Mesendoderm (in vitro differentiated cells): ENCODE measurements at places on chromosomes 7 and 10.

DNA sequence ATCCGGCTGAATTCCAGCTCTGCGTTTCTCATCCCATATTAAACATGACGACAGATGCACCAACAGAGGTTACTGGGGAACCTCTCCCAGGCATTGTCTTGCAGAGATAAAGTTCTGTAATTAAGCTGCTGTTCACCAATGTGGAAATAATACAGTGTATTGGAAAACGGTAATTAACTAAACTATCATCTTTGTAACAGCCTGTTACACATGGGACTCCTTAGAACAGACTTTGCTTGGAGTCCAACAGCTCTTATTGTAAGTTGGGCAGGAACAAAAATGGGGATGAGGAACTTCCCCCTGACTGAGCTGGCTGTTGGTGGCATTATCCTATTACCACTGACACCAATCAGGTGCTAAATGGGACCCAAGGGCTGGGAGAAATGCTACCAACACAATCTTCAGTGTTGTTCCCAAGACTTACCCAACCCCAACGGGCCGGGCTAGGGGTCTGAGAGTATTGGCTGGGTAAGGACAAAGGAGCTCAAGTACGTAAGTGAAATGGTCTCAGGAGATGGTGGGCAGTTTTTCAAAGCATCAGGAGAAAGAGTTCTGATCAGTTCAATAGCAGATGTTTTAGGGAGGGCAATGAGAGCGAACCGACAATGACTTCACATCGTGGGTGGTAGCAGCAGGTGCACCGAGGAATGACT lies 759.4 kb downstream of the GRID1 start:
- no peaks in the 10 kb centered on the region for H3K27me3 ChIP-seq
- no peak for DNase-seq
- no peaks in the 10 kb centered on the region for H3K36me3 ChIP-seq
- no peaks in the 10 kb centered on the region for H3K4me1 ChIP-seq

DNA sequence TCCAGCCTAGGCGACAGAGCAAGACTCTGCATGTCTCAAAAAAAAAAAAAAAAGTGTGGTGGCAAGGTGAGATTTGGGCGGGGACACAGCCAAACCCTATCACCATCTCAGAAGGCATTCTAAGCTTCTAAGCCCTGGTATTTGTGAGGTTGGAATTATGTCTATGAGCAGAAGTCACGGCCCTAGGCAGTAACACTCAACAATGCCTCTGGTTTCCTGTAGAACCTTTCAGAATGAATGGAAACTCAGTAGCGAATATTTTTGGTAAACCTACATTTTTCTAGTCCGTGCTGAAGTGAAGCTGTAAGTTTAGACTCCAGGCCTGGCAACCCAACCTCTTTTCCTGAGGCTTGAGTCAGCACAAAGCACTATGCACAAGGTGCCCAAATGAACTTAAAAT lies 88.3 kb downstream of the FAM107B start:
- no peak overlapping the region for H3K27ac ChIP-seq
- no peak overlapping the region for H3K4me3 ChIP-seq
- H3K27me3 ChIP-seq: no peaks in the 10 kb centered on the region
- H3K36me3 ChIP-seq: no peaks in the 10 kb centered on the region
- DNase-seq: no peak

DNA sequence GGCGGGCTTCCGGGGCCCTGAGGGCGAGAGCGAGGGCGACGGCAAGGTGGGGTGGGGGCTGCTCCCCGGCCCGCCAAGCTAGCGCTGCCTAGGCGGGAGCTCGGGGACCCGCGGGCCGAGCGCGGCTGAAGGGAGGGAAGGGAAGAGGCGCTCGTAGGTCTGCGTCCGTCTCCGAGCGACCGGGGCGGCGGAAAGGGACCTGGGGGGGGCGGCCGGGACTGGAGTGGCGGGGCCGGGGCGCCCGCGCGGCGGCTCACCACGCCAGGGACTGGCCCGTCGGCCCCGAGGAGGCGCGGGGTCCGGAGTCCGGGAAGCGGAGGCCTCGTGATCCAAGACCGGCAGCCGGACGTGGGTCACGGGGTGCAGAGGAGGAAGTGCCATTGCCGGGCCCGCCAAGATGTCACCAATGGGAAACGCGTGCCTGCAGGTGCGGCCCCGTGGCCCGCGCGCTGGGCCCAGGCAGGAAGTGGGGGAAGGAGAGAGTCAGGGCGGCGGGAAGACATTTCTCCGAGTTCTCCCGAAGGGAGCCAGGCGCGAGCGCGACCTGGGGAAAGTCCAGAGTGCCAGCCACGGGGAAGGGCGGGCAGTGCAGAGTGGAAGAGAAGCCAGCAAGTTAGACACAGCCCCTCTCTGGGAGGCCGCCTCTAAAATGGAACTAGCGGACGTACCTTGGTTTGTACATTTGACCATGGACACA lies 11.9 kb downstream of the HNRNPF start:
- H3K4me3 ChIP-seq: peak overlapping the region; percentile 52
- H3K27me3 ChIP-seq: no peaks in the 10 kb centered on the region
- H3K27ac ChIP-seq: peak overlapping the region; percentile 100
- H3K36me3 ChIP-seq: peaks cover 8% of the 10 kb centered on the region
- H3K4me1 ChIP-seq: peaks cover 8% of the 10 kb centered on the region
- peak; percentile 97 for DNase-seq

- DNase-seq: no peak
- H3K27me3 ChIP-seq: no peaks in the 10 kb centered on the region
- no peak overlapping the region for H3K4me3 ChIP-seq
- H3K27ac ChIP-seq: no peak overlapping the region
- H3K4me1 ChIP-seq: no peaks in the 10 kb centered on the region
- no peaks in the 10 kb centered on the region for H3K36me3 ChIP-seq
These were observed 18.6 kb downstream of the KCP start for GRCh38 chr7:128891942-128892269.

GRCh38 chr7:102992938-102993717 lies 80.3 kb downstream of the LRRC17 start:
- H3K4me3 ChIP-seq: no peak overlapping the region
- H3K27ac ChIP-seq: no peak overlapping the region
- no peaks in the 10 kb centered on the region for H3K36me3 ChIP-seq
- no peaks in the 10 kb centered on the region for H3K27me3 ChIP-seq

DNA sequence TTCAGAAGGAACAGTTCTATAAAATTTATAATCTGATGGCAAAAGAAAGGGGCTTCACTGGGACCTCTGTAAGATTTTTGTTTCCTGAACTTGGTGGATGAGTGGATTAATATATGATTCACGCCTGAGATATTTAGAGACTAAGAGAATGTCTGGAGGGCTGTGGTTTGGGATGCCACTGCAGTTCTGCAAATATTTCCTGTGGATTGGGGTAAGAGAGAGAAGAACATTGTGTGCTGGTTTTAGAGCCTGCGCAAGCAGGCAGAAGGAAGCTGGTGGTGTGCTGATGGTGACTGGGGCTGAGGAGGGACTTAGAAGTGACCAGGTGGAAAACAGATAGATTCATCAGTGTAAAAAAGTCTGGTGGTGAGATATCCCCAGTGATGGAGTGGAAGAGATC lies 87.0 kb downstream of the SUGCT start:
- DNase-seq: no peak
- no peaks in the 10 kb centered on the region for H3K27me3 ChIP-seq
- no peaks in the 10 kb centered on the region for H3K36me3 ChIP-seq
- no peak overlapping the region for H3K27ac ChIP-seq
- H3K4me3 ChIP-seq: no peak overlapping the region
- no peaks in the 10 kb centered on the region for H3K4me1 ChIP-seq

DNA sequence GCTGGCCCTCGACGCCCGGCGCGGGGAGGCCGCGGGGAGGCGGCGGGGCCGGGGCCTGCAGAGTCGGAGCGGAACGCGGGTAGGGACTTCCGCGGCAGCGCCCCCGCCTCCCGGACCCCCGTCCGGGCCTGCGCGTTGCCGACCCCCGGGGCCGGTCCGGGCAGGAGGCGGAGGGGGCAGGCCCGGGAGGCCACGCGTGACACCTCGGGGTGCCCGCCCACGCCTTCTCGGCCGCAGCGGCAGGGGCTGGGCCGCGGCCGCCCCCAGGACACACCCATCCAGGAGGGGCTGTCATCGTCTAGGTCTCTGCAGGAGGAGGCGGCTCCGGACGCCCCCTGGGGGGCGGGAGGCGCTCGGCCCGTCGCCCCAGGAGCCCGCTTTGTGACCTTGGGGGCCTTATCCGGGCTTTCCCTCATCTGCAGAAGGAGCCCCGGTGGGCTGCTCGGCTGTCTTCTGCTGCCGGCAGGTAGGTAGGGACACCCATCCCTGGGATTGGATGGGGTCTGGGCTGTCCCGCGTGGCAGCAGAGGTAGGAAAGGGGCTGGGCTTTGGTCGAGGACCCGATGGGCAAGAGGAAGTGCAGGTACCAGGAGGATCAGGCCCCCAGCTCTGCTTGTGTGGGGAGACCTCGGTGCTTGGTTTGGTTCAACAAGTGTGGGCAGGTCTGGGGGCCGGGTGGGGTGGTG lies 569 bp downstream of the ZNF316 start:
- peak; percentile 46 for DNase-seq
- H3K4me3 ChIP-seq: peak overlapping the region; percentile 54
- no peaks in the 10 kb centered on the region for H3K27me3 ChIP-seq
- no peaks in the 10 kb centered on the region for H3K36me3 ChIP-seq
- H3K27ac ChIP-seq: no peak overlapping the region

DNA sequence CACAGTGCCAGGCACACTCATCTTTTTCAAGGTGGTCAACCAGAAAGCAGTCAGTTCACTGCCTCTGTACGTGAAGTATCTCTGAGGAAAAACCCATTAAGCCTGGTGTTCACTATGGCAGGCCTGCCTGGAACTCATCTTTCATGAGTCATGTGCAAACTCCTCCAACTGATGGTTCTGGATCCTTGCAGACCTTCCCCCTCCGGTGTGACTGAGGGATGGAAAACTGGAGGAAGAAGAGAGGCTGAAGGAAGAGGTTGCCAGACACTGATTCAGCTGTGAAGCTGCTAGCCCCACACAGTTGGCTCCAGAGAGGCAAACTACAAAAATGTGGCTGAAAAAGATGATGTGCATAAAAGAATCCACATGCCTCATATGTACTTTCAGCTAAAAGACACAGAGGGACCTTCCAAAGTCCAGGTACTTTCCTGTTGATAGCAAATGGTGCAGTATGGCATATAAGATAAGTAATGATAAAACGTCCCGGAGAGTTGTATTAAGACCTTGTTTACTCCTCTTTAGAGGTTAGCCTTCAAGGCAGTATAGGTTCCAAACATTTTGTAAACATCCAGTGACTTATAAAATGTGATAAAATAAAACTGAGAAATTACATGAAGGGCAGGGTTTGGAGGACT lies 2.7 kb downstream of the CYP3A5 start:
- H3K36me3 ChIP-seq: no peaks in the 10 kb centered on the region
- H3K4me1 ChIP-seq: no peaks in the 10 kb centered on the region
- no peaks in the 10 kb centered on the region for H3K27me3 ChIP-seq
- no peak for DNase-seq
- H3K4me3 ChIP-seq: no peak overlapping the region

DNA sequence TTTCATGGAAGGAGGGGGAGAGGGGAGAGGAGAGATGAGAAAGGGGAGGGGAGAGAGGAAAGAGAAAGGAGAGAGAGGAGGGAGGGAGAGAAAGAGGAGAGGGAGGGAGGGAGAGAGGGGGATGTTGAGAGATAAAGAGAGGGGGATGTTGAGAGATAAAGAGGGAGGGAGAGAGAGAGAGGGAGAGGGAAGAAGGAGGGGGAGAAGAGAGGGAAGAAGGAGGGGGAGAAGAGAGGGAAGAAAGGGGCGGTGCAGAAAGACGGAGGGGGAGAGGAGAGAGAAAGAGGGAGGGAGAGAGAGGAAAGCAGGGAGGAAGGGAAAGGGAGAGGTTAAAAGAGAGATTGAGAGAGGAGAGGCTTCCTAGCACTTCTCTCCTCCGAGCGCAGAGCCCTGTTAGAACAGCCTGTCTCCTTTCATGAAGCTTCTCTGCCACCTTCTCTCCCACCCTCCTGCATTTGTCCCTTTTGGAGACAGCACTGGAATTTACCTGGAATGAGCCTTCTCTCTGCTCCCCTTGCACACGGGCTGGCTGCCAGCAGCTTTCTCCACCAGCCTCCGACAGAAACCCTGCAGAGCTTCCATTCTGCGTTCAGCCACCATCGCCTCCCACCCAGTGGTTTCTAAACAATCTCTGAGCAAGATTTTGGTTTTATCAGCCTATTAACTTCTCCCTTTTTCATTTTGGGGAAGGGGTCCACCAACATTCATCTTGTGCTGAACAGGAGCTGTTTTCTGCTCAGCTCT lies 74.0 kb upstream of the CARD11 start:
- no peaks in the 10 kb centered on the region for H3K36me3 ChIP-seq
- no peaks in the 10 kb centered on the region for H3K4me1 ChIP-seq
- H3K27ac ChIP-seq: no peak overlapping the region
- DNase-seq: peak; percentile 15
- H3K4me3 ChIP-seq: no peak overlapping the region

- no peak overlapping the region for H3K4me3 ChIP-seq
- no peak for DNase-seq
- H3K36me3 ChIP-seq: no peaks in the 10 kb centered on the region
These were observed 346.9 kb downstream of the RNLS start for GRCh38 chr10:88236121-88236743.
